ENCODE measurements at places on chromosomes 1 and 21.

DNA sequence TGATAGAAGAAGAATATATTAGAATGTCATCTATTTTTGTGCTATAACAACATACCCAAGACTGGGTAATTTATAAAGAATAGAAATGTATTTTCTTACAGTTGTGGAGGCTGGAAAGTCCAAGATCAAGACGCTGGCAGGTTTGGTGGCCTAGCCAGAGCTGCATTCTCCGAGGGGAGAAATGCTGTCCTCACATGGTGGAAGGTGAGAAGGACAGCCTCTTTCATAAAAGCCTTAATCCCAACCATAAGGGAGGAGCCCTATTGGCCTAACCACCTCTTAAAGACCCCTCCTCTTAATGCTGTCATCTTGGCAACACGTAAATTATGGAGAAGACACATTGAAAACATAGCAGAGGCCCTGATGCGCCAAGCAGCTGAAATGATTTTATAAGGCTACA lies 60.1 kb upstream of the KAZN start:
- no peak for DNase-seq

GRCh38 chr1:241808265-241808664 lies 39.7 kb upstream of the EXO1 start:
- no peak for DNase-seq

- no peak for DNase-seq
Measured at GRCh38 chr21:33067043-33067442, 2.9 kb upstream of the OLIG1 start.

GRCh38 chr1:24424207-24424606 lies 8.6 kb downstream of the NIPAL3 start:
- DNase-seq = no peak

DNA sequence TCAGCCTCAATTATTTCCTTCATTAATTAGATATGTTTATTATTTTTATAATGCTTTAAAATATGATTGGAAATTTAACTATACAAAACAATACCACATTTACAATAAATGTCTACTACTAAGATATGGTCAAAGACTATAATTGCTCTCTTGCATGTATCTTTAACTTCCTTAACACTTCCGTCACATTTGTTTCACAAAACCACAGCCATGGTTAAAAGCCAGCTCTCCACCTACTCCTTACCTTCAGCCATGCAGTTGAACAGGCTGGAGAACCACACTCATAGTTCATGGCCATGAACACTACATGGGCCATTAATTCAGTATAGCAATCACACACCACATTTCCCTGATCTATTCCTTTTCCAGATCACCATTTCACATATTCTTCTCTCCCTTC lies 72.2 kb downstream of the NME7 start:
- DNase-seq = no peak

DNA sequence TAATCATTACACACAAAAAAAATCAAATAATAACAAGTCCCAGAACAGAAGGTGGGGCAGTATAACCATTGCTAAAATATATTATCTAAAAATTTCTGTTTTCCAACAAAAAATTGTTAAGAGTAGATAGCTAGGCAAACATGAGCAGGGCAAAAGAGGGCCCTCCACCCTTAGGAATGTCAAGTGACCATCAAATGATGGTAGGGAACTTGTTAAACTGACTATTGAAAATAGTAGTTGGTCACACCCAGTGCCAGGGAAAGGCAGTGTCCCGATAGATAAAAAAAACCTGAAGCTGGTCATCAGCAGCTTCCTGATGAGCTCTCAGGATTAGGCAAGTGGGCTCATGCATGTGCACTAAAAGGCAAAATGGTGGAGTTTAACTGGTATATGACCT lies 18.4 kb upstream of the COP1 start:
- no peak for DNase-seq

GRCh38 chr1:25738499-25738898 lies 61.5 kb upstream of the SELENON start:
- no peak for DNase-seq

- peak; percentile 55 for DNase-seq
Measured at GRCh38 chr1:72284348-72285073, 2.2 kb upstream of the NEGR1 start.

- DNase-seq = no peak
Measured at GRCh38 chr1:199909137-199909536, 118.4 kb upstream of the NR5A2 start.

DNA sequence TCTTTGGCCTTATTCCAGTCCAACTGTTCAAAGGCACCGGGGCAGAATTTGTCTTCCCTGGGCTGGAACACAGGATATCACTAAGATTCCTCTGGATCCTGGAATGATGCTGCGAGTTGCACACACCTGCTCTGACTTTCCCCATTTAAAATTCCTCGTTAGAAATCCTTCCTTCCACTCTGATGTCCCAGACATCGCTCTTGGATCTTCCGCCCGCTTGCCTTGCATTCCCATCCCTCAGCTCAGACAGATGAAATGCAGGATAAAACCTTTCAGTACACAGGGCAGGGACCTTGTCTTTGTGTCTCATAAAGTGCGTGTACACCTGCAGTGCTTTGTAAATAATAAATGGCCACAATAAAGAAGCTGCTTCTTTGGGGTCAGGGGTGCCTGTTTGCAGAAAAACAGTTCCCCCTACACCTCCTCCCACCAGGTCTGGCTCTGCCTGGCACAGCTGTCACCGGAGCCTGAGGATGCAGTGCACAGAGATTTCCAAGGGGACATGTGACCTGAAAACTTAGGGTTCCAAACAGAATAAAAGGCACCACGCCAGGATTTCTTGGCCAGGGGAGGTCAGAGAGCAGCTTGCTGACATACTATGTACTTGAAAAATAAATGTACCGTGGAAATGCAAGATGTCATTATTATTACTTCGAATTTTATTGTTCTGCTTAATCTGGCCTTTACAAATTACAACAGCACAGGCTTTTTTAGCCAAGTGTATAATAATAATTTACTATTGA lies 62.9 kb upstream of the SYT6 start:
- no peak for DNase-seq

DNA sequence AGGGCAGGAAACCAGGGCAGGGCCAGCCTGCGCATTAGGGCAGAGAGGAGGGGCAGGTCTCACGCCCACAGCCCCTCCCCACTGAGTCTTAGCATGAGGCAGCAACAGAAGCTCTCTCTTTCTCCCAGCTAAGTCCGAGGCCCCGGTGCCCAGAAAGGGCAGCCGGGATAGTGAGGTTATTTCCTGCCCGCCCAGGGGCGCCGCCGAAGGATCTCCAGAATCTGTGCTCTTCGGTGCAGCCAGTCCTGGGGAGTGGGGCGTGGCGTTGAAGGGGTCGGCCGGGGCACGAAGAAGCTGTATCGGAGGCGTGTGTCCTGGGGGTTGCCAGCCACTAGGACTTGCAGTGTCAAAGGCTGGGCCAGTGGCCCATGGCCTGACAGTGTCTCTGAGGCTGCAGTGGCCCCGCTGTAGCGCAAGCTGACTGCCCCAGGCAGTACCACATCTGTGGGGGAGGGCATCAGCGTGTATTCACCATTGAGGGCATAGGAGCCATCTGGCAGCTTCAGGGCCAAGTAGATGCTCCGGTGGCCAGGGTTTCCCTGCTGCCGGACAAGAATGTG lies 7.8 kb downstream of the ADAMTS4 start:
- no peak for DNase-seq

DNA sequence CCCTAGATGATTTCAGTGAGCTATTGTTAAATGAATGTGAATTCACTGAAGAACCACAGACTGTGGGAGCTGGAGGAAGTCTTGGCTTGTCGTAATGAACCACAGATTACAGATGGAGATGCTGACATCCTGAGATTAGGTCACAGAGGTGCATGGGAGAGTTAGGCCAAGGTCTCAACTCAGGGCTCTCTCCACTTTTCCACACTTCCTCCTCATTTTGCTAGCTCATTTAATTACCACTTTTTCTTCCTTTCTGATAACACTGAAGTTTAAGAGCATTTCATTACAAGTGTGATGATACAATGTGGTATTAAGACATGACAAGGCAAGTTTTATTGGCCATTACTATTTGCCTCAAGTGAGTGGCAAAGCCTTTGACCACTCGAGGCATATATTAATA lies 30.8 kb downstream of the ST6GALNAC3 start:
- DNase-seq = no peak

GRCh38 chr1:26288311-26288941 lies 8.5 kb downstream of the SH3BGRL3 start:
- no peak for DNase-seq

DNA sequence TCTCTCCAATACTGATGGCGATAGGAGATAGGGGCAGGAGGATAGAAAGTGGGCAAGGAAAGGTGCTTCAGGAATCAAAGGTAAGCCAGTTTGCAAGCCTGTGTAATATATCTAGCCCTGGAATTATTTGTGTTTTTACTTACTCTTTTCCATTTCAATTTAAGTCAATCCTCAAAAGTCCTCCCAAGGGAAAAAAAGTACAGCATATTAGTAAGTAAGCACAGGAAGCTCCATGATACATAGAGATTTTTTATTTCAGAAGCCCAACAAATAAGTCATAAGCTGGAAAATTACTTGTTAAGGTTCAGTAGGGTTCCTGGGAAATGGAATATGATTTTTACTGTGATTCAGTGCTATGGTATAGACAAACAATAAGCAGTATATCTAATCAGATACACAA lies 337.7 kb upstream of the DUSP10 start:
- DNase-seq = no peak

GRCh38 chr1:52613636-52614373 lies 11.6 kb downstream of the GPX7 start:
- no peak for DNase-seq

DNA sequence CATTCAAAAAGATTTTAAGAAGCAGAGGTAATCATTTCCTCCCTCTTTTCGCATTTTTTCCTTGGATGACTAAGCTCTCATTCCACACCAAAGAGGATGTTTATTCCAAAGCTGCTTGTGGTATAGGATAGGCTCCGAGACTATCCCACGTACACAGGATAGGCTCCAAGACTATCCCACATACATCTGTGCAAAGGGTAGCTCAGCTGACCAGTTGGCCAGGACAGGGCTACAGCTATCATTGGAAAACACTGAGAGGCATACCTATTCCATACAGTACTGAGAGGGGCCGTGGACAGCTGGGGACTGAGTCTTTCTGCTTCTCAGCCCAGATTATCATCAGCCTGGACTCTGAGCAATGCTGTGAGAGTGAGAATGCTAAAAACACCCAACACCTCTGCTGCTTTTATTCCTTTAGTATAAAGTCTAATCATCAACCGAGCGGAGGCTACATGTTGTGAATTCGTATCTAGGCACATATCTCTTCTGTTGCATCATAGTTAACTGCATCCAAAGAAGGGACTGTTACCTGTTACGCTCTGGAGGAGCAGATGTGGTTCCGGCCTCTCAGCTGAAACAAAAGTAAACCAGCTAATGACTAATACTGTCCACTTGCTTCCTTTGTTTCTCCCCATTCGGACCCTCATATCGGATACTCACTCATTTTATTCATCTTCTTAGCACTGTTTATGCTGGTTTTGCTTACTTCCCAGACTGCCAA lies 141.0 kb downstream of the TNFSF18 start:
- DNase-seq = no peak

- DNase-seq = no peak
Measured at GRCh38 chr1:199335496-199335895, 692.0 kb upstream of the NR5A2 start.

DNA sequence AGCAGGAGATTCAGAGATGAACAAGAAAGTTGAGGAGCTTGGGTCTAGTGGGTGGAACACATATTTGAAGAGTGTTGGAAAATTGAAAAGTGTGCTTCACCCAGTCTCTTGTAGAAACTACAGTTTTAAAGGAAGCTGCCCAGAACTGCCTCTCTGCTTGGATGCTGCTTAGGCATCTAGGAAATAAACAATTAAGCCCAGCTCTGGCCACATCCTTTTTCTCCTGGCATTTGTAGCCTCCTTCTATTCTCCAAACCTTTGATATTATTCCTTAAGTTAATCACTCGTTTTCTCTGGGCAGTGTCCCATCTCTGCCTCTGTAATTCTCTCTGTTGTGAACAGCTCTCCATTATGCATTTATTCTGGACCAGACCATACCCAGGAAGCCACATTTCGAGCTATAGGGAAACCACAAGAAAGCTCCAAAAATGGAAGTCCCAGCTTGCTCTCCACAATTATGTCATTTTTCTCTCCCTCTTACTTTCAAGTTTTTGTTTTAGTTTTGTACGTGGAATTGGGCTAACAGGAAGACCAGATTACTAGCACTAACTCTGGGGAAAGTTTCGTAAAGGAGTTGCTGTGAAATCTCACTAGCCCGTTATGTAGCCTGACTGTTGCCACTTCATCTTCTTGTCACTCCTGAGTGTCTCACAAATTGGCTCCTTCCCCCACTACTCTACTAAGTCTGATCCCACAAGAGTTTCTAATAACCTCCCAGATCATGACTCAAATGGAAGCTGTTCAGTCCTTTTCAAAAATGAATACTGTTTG lies 102.2 kb downstream of the NTMT2 start:
- no peak for DNase-seq

GRCh38 chr21:42661688-42662429 lies 8.4 kb downstream of the PDE9A start:
- DNase-seq = no peak

Measured in HEK293T (cell line).